Endothelial cell of umbilical vein (primary cell): ENCODE measurements at places on chromosomes 16 and 17. TPM values are rescaled to one million over a fixed set of nuclear protein-coding genes. Genes with fewer than 3 reads are reported as not detected.

PTX4 gene
- 0.31 TPM in 1 of 2 replicates, not detected in the other for total RNA-seq

CIBAR2 gene
- total RNA-seq = not detected in 2 replicates

CHST6 gene
- 0.60 and 0.81 TPM in 2 replicates for total RNA-seq

TOP2A gene
- total RNA-seq = 149 and 160 TPM in 2 replicates

PRPSAP2 gene
- 34.6 and 38.5 TPM in 2 replicates for total RNA-seq

NDUFAF8 gene
- total RNA-seq = 61.5 and 69.9 TPM in 2 replicates

ZFP3 gene
- 1.4 and 1.7 TPM in 2 replicates for total RNA-seq

CHST4 gene
- total RNA-seq = not detected in 2 replicates

STH gene
- not detected in 2 replicates for total RNA-seq

BIRC5 gene
- total RNA-seq = 74.6 and 85.8 TPM in 2 replicates

PHOSPHO1 gene
- 0.18 TPM in 1 of 2 replicates, not detected in the other for total RNA-seq

NDRG4 gene
- 31.0 and 35.8 TPM in 2 replicates for total RNA-seq

AIPL1 gene
- not detected in 2 replicates for total RNA-seq

SKAP1 gene
- total RNA-seq = 0.51 and 0.75 TPM in 2 replicates

KRTAP4-8 gene
- total RNA-seq = not detected in 2 replicates

CUEDC1 gene
- 27.7 and 28.5 TPM in 2 replicates for total RNA-seq

HSF5 gene
- total RNA-seq = 0.07 TPM in 1 of 2 replicates, not detected in the other

NEUROD2 gene
- total RNA-seq = not detected in 2 replicates

PDILT gene
- total RNA-seq = not detected in 2 replicates

FADS6 gene
- total RNA-seq = not detected in 2 replicates
